ENCODE measurements at places on chromosomes 6 and 20.

DNA sequence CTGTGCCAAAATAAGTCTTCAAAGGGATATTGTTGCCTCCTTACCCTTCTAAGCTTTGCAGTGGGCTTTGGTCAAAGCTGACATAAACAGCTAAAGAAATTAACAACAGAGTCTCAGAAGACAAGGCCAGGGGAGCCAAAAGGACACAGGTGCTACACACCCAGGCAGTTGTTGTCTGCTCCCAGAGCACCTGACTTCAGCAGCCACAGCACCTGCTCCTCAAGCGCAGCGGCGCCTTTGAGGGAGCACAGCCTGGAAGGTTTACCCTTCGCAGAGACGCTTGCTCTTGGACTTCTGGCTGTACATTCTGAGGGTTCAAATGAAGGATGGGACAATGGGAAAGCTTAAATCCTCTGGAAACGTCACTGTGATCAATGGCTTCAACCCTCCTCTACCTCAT lies 16.6 kb downstream of the B4GALT5 start:
- no peak overlapping the region for H3K27ac ChIP-seq
- H3K36me3 ChIP-seq, result no peaks in the 10 kb centered on the region
- peaks cover 4% of the 10 kb centered on the region for H3K4me1 ChIP-seq
- no peaks in the 10 kb centered on the region for H3K27me3 ChIP-seq

GRCh38 chr20:25275813-25276532 lies 28.1 kb downstream of the PYGB start:
- DNase-seq, result no peak
- no peak overlapping the region for H3K4me3 ChIP-seq
- no peak overlapping the region for H3K27ac ChIP-seq
- H3K36me3 ChIP-seq, result peaks cover 100% of the 10 kb centered on the region

DNA sequence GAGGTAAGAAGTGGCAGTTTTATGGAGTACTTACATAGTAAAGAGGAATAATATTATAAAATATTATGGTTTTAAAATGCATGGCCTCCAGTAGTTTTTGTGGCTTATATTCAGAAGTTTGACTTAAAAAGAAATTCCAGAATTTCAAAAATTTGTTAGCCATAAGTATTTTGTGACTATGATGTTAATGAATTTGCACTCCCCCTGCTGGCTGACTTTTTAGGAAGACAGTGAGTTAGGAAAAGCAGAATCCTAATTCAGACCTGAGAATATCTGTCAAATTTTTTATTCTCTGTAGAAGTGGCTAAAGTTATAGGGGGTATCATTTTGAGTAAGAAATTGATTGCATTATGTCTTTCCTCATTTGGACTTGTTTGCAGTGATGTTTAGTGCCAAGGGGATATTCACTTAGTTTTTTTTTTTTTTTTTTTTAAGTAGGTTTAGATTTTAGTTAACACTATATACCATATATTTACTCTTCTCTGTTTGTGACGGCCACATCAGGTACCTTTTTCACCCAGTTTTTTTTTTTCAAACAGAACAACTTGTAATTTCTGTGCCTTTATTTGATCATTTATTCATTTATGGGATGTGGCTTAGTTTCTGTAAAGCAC lies 40.8 kb downstream of the ZFAND3 start:
- H3K36me3 ChIP-seq, result no peaks in the 10 kb centered on the region
- peak; percentile 67 for DNase-seq

GRCh38 chr20:58788896-58789544 lies 61.7 kb downstream of the GNAS-AS1 start:
- peak; percentile 93 for DNase-seq
- no peak overlapping the region for H3K4me3 ChIP-seq
- no peak overlapping the region for H3K27ac ChIP-seq
- H3K4me1 ChIP-seq, result peaks cover 31% of the 10 kb centered on the region
- H3K27me3 ChIP-seq, result peaks cover 2% of the 10 kb centered on the region

GRCh38 chr6:91392951-91393350 lies 806.1 kb upstream of the MAP3K7 start:
- no peaks in the 10 kb centered on the region for H3K4me1 ChIP-seq
- no peaks in the 10 kb centered on the region for H3K27me3 ChIP-seq

- no peaks in the 10 kb centered on the region for H3K4me1 ChIP-seq
- no peaks in the 10 kb centered on the region for H3K27me3 ChIP-seq
- peak; percentile 37 for DNase-seq
- no peak overlapping the region for H3K4me3 ChIP-seq
Observed at GRCh38 chr6:80622641-80623040, 516.2 kb downstream of the BCKDHB start.

DNA sequence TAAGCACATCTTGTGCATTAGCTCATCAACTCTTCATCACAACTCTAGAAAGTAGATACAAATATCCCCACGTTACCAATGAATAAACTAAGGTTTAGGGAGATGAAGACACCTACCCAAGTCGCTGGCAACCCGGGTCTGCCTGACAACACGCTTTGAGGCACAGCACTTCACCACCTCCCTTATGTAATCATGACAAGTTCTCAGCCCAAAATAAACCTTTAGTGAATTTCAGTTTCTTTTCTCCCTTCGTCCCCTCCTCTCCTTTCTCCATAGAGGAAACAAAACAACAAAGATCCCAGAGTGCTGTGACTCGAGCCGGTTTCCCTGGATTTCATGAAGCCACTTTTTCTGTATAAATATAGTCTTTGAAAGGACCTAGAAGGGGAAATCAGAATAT lies 105.4 kb downstream of the MAFB start:
- no peak overlapping the region for H3K4me3 ChIP-seq
- H3K27me3 ChIP-seq, result no peaks in the 10 kb centered on the region
- DNase-seq, result no peak
- H3K36me3 ChIP-seq, result no peaks in the 10 kb centered on the region
- no peaks in the 10 kb centered on the region for H3K4me1 ChIP-seq

DNA sequence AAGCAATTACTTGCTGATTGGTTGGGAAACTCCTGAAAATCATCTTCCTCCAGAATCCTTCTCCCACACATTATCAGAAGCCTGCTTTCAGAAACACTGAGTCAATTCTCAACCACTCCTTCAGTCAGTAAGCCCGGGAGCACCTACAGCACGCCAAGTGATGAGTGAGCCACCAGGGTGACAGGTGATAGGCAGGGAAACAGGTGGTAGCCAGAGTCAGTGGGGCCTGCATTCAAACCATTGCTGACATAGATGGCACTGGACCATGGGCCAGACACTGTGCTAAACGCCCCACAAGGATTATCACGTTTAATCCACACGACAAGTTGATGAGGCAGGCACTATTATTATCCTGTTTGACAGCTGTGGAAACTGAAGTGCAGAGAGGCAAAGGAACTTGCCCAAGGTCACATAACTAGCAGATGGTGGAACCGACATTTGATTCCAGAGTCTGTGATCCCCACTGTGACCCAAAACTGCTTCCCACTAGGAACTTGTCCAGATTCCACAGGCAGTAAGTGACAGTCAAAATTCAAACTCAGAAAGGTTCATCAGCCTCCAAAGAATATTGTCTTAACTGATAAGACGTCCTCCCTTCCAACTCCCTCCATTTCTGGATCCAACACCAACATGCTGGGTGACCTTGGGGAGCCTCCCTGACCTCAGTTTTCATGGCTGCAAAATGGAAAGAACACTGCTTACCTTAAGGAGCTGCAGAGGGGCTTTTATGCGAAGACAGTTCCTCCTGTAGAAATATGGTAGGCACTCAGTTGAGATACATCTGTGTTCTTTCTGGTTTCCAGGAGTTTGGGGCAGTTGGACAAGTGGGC lies 23.9 kb upstream of the TOP1 start:
- DNase-seq, result no peak
- H3K27me3 ChIP-seq, result no peaks in the 10 kb centered on the region
- no peak overlapping the region for H3K4me3 ChIP-seq
- H3K36me3 ChIP-seq, result no peaks in the 10 kb centered on the region
- peaks cover 3% of the 10 kb centered on the region for H3K4me1 ChIP-seq

DNA sequence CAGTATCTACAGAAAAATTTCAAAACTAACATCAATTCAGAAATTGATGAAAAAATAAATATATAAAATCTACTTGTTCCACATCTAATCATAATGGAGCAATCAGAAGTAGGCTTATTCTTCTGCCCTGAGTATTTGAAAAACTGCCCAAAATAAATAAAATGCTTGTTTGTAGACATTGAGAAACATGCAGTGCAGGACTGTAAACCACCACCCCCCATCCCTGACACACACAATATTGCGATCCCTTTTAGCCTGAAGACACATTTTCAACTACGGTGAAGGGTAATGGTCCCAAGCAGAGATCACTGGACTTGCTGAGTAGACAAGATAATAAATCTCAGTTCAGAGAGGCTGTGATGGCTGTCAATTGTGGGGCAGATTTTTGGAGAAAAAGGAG lies 261.5 kb downstream of the C6orf118 start:
- no peaks in the 10 kb centered on the region for H3K4me1 ChIP-seq
- H3K36me3 ChIP-seq, result no peaks in the 10 kb centered on the region
- no peak overlapping the region for H3K4me3 ChIP-seq
- no peak overlapping the region for H3K27ac ChIP-seq

DNA sequence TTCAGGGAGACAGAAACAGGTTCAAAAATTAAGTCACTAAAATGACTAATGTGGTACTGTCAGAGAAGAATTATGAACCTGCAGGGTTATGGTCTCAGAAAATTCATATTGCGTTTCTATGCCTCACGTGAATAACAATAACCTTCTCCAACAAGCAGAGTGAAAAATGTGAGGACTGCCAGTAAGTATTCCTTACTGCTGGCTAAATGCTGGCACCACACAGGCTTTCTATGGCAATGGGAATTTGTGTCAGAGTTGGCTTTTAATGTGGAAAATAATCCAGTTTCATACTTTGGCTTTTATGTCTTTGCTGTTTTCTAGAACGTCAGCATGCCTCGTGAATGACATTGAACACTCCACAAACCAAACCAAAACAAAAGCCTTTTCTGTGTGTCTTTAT lies 656.0 kb downstream of the KIF16B start:
- no peaks in the 10 kb centered on the region for H3K36me3 ChIP-seq
- DNase-seq, result no peak
- peak overlapping the region; percentile 40 for H3K27ac ChIP-seq
- no peak overlapping the region for H3K4me3 ChIP-seq
- H3K4me1 ChIP-seq, result no peaks in the 10 kb centered on the region

DNA sequence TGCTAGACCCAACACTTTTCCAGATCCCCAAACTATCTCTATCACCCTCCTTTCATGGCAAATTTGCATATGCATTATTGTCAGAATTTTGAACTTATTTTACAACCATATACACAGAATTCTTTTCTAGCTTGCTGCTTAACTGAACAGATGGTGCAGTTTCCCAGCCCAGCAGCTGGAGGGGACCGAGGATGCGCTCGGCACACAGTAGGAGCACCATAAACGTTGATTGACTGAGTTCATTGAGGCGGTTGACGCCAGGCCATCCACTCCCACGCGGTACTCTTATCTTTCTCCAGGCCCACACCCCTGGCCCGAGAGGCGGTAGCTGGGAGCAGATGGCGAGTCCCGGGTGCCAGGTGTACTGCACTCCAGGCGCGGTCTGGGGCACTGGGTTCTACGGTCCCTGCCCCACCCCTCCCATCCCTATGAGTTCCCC lies 6.8 kb upstream of the SOX4 start:
- peak overlapping the region; percentile 91 for H3K4me3 ChIP-seq
- DNase-seq, result no peak
- H3K36me3 ChIP-seq, result no peaks in the 10 kb centered on the region
- H3K4me1 ChIP-seq, result peaks cover 19% of the 10 kb centered on the region

DNA sequence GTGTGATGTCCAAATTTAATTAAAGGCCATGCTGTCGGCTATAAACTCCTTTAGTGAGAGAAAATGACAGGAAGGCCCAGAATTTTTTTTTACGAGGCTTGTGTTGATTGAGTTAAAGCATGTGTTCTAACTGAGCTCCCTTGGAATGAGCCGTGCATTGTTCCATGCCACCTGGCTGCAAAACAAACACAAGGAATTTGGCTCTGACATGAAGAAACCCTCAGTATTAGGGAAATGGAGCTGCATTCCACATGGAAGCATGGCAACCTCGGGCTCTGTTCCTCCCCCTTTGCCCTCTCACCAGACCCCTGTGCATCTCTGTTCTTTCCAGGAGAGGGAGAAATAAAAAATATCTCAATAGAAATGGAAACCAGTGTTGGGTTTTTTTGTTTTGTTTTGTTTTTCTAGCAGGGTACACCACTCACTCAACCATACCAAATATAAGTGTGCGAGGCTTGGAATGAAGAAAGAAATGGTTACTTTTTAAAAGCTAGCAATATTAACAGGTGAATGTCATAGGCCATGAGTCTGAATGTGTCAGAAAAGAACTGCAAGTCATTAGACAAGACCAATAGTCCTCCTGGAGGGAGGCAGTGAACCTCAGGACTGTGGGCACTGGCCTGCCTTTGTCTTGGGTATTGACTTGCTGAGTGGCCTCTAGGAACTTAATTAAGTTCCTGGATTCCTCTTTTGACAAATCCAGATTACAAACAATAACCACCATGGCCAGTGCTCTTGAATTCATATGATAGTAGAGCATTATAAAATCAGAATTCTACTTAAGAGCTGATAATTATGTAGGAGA lies 935.1 kb downstream of the KIF16B start:
- H3K27ac ChIP-seq, result no peak overlapping the region
- H3K4me3 ChIP-seq, result no peak overlapping the region
- DNase-seq, result no peak
- H3K27me3 ChIP-seq, result no peaks in the 10 kb centered on the region
- H3K36me3 ChIP-seq, result no peaks in the 10 kb centered on the region

DNA sequence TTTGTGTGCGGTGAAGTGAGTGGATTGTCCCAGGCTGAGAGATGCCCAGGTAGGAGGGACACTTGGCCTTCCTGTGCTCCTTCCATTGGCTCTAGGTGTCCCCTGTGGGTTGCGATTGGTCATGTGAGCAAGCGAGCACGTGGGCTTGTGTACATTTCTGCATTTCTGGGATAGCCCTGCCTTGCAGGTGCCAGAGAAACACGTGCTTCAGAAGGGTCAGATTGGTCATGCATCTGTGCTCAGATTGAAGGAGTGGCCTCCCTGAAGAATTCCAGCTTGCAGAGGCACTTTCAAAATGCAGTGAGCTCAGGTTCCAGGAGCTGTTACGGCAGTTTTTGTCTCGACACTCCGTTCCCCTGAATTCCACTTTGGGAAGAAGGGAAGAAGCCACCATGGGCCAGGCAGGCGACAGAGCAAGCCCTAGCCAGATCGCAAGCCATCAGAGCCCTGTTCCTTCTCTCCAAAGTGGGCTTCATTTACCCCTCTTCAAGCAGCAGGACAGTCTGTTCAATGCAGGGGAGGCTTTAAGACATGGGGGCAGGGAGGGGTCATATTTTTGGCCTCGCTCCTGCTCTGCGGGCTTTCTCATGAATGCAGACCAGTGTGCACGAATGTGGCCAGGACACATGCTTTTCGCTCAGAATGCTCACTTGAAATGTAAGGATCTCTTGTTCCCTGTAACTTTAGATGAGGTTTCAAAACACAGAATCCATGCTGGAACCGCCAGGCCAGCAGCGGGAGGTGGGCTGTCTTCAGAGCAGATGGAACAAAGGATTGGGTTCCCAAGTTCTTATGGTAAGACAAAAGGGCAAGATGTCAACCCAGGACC lies 78.6 kb upstream of the AKAP12 start:
- H3K4me1 ChIP-seq, result peaks cover 9% of the 10 kb centered on the region
- H3K27ac ChIP-seq, result peak overlapping the region; percentile 86
- no peaks in the 10 kb centered on the region for H3K27me3 ChIP-seq
- H3K4me3 ChIP-seq, result peak overlapping the region; percentile 21
- no peak for DNase-seq

DNA sequence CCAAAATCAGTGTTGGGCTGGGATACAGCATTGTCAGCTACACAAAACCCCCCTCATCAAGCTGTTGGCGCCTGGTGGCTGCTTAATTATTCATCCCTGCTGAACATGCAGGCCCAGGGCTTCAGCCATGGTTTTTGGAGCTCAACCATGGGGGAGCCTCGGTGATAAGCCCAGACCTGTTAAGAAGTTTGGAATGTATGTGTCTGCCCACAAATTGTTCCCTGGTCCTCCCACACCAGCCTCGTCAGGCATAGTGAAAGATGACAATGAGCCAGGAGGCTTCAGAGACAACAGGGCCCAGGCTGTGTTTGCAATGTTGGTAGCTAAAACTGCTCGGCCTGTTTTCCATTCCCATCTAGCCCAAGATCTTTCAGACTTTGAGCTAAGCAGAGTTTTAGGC lies 34.8 kb upstream of the SIRPA start:
- DNase-seq, result no peak
- no peak overlapping the region for H3K27ac ChIP-seq
- H3K27me3 ChIP-seq, result peaks cover 2% of the 10 kb centered on the region

All from spinal cord (tissue), 10 donors.